Activated CD4-positive, alpha-beta T cell treated with anti-CD3 and anti-CD28 coated beads for 24 hours (primary cell): ENCODE measurements at places on chromosomes 6 and 20.
A peak's percentile ranks its signal among the peaks of the same experiment; 100 is the strongest.

GRCh38 chr20:25459916-25460535 is 52.6 kb downstream of the GINS1 start:
- DNase-seq: no peak

DNA sequence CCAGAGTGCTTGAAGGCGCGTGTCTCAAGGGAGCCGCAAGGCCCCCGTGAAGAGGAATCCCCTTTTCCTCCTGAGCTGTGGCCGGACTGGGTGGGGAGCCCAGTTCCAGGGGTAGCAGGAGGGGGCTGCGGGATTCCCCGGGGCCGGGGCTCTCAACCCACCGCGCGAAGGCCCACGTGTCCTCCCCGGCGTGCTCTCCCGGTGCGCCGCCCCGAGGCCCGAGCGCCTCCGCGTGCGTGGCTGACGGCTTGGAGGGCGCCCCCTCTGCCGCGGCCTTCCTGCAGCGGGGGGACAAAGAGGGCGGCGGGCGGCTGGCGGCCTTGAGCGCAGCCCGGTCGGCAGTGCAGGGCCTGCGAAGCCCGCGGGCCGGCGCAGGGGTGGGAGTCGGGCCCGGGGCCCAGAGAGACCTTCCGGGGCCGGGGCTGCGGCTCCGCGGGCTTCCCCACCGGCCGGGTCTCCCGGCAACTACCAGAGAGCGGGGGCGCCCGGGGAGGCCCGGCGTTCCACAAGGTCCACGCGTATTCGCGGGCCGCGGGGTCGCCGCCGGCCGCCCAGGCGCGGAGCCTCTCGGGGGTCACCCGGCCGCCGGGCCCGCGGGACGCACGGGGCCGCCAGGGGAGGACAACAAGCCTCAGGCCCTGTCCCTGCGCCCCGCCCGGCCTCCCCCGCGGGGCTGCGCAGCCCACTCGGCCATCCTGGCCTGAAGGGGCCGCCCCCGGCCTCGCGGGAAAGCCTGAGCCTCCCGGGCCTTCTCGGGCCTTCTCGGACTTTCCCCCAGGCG is at the start of gene FAM217A:
TSS of gene FAM217A (minus strand) at position 447 of the 781 bp plus-strand sequence. CDS start 1,723 bp downstream, outside the sequence.
- no peak for DNase-seq

- no peak for DNase-seq
Observed at GRCh38 chr20:58700121-58700821, 7.7 kb downstream of the NPEPL1 start.

DNA sequence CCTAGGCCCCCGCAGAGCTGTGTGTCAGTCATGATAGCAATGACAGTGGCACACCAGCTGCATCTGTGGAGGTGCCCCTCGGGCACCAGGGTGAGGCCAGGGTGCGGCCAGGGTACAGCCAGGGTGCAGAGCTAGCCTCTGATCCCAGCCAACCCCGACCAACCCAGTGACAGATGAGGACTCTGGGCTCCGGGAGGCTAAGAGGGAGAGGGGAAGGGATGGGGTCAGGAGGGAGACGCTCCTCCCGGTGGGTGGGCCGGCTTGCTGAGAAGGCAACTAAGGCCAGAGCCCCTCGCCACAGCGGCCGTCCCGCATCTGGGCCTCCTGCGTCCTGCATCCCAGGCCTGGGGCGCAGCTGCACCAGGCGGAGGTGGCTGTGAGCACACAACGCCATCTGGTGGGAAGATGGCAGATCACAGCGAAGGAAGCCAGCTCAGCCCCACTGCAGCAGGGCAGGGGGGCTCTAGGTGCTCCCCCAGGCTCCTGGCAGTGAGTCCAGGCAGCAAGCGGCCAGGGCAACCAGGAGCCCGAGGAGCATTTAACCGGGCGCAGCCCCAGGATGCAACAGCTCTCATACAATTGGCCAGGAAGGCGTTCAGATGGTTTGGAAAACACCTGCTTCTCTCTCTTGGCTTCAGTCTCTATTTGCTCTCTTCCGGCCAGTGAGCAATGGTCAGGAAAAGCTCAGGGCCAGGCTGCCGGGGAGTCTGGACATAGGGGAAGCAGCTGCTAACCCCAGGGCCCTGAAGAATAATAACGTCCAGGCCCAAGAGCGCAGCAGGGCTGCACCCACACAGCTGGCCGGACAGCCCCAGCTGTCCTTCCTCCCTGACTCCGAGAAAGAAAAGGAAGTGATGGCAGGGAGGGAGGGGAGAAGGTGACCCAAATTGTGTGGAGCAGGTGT is 169.4 kb downstream of the TAF4 start:
- DNase-seq: peak; percentile 7

DNA sequence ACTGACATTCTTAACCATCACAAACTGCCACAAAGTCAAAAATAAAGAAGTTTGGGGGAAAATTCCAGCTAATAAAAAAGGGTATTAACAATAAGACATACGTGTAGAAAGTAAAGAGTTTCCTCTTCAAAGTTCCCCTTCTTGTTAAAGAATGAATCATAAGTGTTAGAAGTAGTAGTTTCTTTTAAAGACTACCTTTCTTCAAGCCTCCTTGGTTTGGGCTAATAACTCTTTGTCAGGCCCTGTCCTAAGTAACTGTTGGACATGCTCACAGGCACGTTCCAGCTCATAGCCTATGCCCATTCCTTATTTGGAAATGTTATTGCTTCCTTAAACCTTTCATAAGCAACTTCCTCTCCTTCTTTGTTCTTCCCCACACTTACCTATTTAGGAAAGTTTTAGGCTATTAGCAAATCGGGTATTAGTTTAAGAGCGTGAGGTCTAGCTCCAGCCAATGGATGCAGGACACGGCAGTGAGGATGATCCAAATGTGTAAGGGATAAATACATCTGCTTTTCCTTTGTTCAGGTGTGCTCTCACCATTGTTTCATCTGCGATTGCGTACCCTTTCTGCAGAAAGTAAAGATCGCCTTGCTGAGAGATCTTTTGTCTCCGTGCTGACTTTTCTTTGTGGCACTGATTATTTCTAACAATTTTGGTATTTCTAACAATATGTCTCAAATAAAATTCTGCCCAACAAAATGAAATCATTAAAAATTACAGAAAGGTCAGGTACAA is 64.9 kb downstream of the CHD6 start:
- DNase-seq: no peak

- no peak for DNase-seq
Observed at GRCh38 chr6:163405412-163406309, 8.9 kb upstream of the QKI start.

DNA sequence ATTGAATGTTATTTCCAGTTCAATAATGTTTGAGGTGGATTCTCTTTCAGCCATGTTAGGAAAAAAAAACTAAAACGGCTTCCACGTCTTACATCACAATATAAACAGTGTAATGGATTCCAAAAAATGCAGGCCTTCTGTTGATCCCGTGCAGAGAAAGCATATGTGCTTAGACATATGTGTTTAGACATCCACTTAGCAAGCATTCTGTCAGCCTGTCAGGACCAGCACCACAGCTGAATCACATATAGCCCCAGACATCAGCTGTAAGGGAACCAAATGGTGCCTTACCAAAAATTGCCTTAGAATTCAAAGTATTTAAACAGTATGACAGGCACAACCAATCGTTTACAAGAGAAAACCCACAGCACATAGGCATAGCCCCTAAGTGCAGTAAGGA is 304.9 kb downstream of the EYA4 start:
- DNase-seq: no peak

DNA sequence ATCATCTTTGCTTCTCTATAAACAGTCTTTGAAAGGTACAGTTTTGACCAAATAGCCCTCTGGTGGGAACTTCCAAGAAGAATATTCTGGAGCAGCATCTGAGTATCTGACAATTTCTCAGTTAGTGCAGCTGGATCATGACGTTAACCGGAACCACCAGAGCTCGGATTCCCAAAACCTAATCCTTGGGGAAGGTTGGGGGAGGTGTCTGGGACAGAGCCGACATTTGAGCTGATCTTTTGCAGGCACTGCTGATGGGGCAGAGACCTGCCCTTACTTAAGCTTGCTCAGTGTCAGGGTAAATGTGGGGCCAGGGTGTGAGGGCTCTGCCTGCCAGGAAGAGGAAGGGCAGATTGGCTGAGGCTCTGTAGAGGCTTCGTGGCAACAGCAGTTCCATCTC is 416.6 kb downstream of the DHX35 start:
- no peak for DNase-seq

DNA sequence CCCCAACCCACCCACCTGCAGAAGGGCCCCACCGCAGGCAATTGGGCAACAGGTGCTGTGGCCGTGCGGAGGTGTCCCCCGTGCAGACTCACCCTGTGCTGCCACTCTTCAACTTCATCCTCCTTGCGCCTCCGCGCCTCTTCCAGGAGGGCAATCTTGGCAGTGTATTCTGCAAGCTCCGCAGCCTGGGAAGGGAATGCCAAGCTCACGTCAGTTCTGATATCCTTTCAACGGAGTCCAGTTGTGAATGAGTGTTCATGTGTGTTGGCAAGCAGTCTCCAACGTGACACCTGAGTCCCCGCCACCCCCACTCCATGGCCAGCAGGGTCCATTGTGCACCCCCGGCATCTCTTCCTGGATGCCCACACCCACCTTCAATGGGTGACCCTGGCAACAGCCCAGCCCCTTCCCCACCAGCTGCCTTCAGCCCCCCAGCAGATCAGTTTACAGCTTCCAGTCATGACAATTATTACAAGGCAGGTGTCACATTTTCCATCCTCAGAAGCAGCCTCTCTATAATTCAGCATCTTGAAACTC is 49.9 kb downstream of the EZR start:
- DNase-seq: no peak

DNA sequence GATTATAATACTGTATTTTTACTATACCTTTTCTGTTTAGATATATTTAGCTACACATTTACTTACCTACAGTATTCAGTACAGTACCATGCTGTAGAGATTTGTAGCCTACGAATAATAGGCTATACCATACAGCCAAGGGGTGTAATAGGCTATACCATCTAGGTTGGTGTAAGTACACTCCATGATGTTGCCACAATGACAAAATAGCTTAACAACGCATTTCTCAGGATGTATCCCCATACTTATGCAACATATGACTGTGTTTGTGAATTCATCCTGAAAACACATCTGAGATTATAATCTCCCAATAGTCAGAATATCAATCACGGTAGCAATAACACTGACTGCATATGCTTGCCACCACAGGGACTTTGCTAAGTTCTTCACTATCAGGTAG is 20.7 kb downstream of the B4GALT5 start:
- DNase-seq: no peak

DNA sequence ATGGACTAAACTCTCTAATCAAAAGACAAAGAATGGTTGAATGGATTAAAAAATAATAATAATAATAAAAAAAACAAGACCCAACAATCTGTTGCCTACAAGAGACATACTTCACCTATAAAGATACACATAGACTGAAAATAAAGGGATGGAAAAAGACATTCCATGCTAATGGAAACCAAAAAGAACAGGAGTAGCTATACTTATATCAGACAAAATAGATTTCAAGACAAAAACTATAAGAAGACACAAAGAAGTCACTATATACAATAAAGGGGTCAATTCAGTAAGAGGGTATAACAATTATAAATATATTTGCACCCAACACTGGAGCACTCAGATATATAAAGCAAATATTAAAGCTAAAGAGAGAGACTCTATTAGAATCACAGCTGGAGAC is 106.7 kb downstream of the BTBD9 start:
- DNase-seq: no peak

DNA sequence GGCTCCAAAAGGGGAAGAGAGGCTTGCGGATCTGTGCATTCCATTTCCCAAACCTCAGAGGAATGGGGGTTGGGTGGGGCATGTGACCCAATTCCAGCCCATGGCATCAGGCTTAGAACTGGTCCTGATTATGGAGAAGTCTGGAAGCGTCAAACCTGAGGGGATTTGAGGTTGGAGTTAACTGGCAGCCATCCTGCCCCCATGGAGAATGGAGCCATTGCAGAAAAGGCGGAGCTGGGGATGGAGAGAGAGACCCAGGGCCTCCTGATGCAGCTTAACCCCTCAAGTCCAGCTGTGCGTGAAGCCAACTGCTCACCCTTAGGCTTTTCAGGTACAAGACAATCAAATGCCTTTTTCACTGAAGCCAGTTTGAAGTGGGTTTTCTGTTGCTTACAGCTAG is 9.9 kb upstream of the SDCBP2 start:
- DNase-seq: no peak

GRCh38 chr6:168153553-168153952 is 74.5 kb upstream of the FRMD1 start:
- DNase-seq: no peak

DNA sequence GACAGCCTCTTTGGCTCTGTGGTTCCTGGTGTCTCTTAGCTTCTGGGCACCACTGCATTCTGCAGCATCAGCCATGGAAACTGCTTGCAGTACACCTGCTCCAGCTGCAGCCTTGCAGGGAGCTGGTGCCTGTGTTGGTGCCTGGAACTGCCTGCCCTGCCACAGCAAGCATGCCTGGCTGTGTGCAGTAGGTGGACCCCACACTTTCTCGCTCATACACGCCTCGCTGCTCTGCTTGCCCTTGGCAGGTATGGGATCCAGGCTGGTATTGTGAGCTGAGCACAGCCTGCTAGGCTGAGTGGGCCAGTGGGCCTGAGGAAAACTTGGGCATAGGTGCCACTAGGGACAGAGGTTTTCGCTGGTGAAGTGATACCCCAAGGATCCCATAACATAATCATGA is 22.8 kb downstream of the OR2J3 start:
- no peak for DNase-seq

- no peak for DNase-seq
Observed at GRCh38 chr20:61411743-61412142, 159.7 kb downstream of the CDH4 start.

DNA sequence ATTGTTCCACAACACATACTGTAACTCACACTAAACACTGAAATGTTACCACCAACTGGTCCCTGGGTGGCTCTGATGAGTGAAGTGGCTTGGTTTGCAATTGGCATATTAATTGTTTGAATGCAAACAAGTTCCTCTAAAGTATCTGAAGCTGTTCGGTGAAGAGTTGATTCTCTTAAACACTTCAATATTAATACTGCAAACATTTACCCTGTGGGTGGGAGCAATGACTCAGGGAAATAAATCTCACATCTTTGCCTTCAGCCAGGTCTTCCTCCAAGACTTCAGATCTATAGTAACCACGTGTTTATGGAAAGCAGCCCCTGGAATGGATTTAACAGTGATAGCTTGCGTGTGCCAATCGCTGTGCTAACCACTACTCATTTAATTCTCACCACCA is 176.0 kb downstream of the MAFB start:
- DNase-seq: no peak

DNA sequence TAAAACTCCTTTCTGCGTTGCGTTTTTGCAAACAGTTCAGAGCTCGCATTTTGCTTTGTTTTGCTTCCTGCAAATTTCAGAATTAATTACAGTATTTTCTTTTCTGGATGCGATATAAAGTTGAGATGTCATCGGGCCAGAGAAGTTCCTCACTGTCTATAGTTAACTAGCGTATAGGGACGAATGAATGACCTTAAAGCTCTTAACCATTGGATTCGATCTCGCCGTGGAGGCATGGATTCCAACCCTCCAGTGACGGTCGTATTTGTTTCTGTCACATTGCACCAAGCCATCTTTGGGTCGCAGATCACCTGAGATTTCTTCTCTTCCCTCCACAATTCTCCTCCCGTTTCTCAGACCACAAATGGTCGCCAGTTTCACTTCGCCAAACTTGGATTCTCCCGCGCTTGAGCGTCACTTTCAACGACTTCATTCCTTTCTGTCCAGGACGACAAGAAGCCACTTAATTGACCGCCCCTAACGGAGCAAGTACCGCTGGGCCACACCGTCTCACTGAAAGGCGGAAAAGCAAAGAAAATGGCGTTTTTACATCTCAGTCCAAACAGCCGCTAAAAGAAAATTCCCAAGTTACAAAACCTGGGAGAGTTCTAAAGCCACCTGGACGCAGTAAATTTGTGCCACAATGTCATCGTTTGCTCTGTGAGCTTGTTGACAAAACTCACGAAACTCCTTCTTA is 85.3 kb upstream of the ZNF184 start:
- no peak for DNase-seq

GRCh38 chr6:30493643-30494250 is 4.4 kb downstream of the HLA-E start:
- no peak for DNase-seq
